Fibroblast of the aortic adventitia (primary cell): ENCODE measurements at places on chromosomes 3 and 15.
A peak's percentile ranks its signal among the peaks of the same experiment; 100 is the strongest.

DNA sequence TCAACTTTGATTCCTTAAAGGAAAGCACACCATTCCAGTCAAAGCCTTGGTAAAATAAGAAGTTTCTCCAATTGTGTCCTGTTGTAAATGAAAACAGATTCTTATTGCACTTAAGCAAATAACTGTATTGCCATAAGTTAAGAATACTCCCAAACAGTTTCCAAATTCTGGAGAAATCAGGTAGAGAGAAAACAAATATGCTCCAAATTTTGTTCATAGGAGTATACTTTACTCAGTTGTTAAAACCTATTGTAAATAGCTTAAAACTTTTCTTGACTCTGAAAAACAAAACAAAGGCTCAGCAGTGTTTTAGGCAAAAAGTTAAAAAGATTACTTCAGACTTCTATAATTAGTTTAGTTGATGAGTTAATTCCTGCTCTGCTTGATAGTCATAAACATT lies 42.4 kb downstream of the LNP1 start:
- DNase-seq, result no peak

DNA sequence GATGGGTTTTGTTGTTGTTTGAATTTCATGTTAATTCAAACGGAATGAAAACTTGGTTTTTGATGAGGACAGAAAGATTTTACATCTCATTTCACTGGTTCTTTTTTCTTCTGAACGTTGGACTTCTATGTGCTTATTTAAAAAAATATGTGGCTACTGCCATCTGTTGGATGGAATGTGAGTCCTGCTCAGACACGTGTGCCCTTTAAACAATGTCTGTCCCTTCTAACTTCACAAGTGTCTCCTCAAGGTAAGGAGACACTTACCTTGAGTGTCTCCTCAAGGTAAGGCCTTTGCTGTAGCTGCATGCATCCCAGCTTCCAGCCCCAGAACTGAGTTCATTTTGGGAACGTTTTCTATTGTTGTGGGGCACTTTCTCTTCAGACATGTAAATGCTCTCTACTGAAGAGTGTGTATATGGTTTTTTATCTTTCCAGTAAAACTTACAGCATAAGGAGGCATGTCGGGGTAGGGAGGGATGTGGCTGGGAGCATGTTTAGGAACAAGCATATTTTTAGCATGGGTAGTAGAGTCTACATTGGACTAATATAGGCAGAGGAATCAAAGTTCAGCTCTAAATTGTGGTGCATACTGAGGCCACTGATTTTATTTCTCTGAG lies 63.1 kb upstream of the UBE3A start:
- peak; percentile 51 for DNase-seq

- no peak for DNase-seq
Measured at GRCh38 chr3:154862265-154862664, 217.9 kb upstream of the MME start.

GRCh38 chr15:43107751-43108150 lies 1.9 kb upstream of the UBR1 start:
- no peak for DNase-seq

GRCh38 chr3:30527720-30528119 lies 78.7 kb upstream of the TGFBR2 start:
- no peak for DNase-seq

- peak; percentile 49 for DNase-seq
Measured at GRCh38 chr15:36632226-36632625, 52.8 kb downstream of the CDIN1 start.

- DNase-seq, result no peak
Measured at GRCh38 chr15:52228921-52229320, 37.7 kb upstream of the GNB5 start.

DNA sequence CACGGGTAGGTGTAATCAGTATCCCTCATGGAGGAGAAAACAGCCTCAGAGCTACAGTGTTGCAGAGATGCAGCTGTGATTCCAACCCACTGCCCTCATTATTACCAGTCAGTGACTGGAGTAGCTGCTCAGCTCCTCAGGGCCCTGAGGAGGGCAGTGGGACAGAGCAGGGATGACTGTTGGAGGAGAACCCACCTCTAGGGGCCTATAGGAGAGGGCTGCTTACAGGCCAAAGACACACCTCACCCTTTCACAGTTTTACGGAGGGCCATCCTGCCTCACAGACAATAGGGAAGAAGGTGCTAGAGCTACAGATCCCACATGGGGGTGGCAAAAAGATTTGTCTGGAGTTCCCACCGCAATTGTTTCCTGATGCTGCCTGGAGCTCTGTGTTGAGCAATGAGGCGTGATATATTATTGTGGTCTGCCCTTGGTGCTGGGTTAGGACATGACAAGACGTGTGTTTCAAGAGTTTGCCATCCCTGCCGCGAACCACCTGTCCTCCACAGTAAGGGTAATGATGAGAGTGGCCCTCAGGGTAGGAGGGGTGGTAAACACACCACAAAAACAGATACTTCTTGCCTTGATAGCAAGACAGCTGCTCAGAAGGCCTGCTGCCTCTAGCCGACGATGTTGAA lies 140.5 kb upstream of the TPM1 start:
- DNase-seq, result no peak
